ENCODE measurements at places on chromosomes 12 and 14.

GRCh38 chr12:93369505-93369904, 8.2 kb upstream of the NUDT4 start:
- no peak for DNase-seq

DNA sequence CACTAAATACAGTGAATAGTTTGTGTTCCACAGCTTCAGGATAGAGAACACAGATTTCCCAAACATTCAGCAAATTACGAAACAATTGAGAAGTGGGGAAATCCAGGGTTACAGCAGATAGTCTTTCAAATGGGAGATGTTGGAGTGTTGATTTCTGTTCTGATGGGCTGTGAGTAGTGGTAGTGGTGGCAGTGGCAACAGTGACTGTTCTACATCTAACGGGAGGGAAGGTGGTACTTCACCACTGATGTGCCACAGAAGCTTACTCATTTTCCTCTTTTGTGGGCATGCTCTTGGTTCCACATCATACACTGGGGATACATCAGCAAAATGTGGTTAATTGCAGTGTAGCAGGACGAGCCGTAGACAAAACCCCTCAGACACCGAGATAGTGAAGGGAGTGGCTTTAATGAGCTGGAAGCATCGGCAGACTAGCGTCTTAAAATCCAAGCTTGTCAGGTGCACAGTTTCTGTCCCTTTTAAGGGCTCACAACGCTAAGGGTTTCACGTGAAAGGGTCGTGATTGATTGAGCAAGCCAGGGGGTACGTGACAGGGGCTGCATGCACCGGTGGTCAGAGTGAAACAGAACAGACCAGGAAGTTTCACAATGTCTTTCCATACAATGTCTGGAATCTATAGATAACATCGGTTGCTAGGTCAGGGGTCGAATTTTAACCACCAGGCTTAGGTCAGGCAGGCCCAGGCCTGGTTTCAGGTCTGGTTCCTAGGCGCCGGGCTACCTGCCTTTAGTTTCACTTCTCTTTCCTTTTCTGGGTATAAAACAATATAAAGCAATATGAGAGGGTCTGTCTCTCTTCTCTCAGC, 330.6 kb upstream of the FBXO33 start:
- DNase-seq = no peak

DNA sequence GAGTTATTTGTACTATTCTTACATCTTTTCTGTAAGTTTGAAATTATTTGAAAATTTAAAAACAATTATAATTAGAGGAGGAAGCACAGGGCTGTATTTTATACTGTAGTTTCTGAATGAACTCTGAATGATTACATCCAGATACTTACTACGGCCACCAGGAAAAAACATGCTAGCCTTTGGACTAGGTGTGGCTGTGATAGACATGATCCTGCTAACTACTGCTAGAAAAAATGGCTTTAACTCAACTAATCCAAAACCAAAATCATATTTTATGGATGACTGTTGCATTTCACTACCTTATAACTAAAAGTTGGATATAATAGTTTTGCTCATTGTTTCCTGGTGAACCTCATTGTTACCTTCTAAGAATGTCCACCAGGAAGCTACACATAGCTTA, 15.1 kb upstream of the SLC25A3 start:
- DNase-seq = no peak

- DNase-seq = no peak
These were observed 54.5 kb downstream of the FLRT2 start for GRCh38 chr14:85584481-85584880.

DNA sequence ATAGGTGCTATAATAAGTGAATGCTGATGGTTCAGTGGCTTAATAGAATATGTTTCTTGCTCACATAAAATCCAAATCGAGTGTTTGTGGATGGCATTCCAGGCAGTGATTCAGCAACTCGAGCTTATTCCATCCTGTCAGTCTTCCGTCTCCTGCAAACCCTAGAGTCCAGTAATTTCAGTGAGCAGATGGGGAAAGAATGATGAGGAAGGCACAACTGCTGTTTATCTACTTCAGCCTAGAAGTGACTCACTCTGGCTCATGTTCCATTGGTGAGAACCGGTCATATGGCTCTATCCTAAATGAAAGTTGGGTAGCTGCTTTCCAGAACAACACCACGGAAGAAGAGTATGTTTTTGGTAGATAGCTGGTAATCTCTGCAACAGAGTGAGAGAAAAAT, 421.8 kb upstream of the PDE3A start:
- no peak for DNase-seq

DNA sequence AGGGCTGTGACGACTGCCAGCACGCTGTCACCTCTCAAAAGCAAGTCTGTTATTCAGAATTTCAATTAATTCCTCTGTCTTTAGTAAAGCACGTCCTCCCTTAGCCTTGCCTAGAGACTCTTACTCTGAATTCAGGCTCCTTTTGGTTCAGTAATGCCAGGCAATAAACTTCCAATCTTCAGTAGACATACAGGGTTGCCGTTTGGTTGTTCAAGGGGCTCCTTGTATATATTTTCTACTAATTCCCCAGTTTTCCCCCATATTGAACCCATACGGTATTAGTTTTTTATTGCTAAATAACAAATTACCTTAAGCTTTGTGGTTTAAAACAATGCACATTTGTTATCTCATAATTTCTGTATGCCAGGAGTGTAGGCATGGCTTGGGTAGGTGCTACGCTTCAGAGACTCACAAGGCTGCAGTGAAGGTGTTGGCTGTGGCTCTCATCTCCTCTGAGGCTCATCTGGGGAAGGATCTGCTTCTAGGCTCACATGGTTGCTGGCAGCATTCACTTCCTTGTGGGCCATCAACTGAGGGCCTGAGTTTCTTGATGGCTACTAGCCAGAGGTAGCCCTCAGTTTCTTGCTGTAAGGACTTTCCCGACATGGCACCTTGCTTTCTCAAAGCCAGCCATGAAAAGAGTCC, 7.3 kb upstream of the CLECL1 start:
- DNase-seq = no peak

- no peak for DNase-seq
These were observed 15.0 kb upstream of the LTBP2 start for GRCh38 chr14:74627076-74627475.

DNA sequence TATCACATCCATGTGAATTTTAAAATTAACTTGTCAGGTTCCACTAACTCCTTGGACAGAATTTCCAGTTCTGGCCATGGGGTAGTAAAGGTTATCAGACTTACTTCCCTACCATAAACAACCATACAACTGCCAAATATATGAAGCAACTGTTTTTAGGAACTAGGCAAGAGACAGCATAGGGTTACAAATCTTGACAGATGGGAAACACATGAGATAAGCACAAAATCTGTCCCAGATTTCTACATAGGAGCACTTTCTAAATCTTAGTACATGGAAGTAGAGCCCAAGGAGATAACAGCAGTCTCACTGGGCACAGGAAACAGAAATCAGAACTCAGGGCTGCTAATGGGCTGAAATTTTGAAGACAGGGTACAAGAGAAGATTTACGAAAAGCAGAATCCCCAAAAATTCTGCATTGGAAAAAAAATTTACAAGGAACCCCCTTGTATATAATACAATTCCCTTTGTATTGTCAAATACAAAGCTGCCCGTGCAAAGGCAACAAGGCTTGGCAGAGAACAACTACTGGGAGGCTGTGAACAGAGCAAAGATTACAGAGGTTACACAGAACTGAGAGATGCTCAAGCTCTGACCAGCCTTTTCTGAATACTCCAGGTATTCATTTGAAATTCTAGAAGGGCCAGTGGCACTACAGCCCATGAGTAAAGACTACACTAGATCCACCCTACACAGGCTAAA, 43.2 kb downstream of the GALNT4 start:
- no peak for DNase-seq

GRCh38 chr12:65822732-65823512, 1.4 kb upstream of the HMGA2 start:
- DNase-seq = no peak

- DNase-seq = no peak
These were observed 1758.1 kb upstream of the SEL1L start for GRCh38 chr14:83291714-83292113.

DNA sequence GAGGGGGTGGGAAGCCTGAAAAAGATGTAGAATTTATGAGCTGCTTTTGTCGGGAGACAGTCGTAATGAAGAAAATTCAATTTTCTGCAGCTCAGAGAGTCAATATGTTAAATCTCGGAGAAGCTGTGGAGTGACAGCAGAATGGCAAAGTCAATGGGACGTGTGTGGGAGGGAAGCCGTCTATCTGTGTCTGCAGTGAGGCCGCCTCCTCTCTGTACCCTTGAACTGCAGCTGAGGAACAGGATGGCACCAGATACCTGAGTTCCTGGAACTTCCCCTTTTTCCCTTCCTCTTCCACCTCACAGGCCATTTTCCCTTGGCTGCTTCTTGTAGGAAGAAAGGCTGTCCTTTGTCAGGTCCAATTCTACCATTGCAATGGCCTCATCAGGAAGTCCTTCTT, 9.3 kb upstream of the CALCOCO1 start:
- no peak for DNase-seq

- DNase-seq = no peak
These were observed 6.2 kb upstream of the TMCC3 start for GRCh38 chr12:94656556-94656955.

- no peak for DNase-seq
These were observed 60.5 kb downstream of the PRKAB1 start for GRCh38 chr12:119728444-119728745.

DNA sequence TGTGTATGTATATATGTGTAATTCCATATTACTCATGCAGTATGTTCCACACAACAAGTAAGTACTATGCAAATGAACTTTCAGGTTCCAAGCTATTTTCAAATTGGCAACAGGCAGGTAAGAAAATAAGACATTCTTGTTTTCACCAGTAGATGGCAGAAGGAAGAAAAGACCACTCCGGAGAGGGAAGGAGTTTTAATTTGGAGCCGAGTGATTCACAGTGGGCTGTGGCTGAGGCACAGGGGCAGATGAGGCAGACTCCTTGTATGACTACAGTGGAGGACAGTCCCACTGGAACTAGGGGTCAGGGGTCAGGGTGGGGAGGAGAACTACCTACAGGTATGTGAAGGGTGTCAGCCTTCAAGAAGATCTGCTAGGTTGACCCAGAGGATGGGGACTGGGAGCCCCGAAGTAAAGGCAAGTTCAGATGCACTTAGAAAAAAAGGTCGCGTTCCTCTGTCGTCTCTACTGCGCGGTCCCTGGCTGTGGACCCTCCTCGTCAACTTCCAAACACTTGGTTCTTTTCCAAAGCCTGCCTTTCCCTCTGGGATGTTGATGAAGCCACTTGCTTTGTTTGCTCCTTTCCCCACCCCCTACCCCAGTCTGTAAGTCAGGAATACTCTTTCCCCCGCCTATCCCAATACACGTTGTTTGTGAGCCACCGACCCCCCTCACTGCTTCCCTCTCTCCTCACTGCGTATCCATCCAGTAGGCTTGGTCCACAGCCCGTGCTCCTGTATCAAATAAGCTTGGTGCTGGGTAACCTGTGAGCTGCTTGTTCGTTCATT, 24.1 kb downstream of the DDX47 start:
- DNase-seq = peak; percentile 41

DNA sequence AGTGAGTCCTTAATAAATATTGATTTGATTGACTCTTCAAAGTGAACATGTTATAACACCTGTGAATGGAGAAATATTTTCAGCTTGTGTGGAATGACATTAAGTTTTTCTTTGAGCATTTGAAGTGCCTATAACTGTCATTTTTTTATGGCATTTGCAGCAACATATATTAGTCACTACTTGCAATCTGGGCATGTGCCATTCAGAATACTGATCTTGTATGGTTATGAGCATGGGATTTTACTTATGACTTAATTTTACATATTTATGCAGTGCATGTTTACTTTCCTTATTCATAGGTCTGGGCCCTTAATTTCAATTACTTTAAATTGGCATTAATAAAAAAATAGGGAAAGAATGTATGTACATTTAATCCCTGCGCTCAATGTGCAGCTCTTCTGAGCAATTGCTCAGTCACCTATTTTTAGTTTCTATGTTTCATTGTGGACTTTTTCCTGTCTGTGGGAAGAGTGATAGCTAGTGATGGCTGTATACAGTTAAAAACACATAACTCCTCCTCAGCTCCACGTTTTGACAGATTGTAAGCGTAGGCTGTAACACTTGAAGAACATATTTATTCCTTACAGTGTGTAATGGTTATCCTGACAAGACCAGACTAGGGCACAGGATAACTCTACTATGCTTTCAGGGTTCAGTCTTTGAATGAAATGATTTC, 339.6 kb downstream of the SNAPC1 start:
- DNase-seq = no peak

DNA sequence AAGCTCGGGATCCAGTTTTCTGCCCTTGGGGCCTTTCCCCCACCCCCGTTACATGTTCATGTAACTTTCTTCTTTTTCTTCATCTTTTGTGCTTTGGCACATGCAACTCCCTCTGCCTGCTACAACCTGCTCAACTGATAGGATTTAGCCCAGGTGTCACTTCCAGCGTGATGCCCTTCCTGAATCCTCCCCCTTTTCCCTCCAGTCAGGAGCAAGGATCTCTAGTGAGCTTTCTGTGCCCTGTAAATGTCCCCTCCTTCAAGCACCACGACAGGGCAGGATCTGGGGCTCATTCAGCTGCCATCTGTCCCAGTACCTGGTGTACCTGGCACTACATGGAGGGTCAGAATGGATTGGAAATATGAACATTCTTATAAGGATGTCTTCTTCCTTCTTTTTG, 15.3 kb downstream of the PELI2 start:
- no peak for DNase-seq

- DNase-seq = peak; percentile 75
These were observed 178.5 kb upstream of the OR4E1 start for GRCh38 chr14:21852061-21852664.

GRCh38 chr12:120157678-120158077, 36.8 kb downstream of the GCN1 start:
- no peak for DNase-seq

DNA sequence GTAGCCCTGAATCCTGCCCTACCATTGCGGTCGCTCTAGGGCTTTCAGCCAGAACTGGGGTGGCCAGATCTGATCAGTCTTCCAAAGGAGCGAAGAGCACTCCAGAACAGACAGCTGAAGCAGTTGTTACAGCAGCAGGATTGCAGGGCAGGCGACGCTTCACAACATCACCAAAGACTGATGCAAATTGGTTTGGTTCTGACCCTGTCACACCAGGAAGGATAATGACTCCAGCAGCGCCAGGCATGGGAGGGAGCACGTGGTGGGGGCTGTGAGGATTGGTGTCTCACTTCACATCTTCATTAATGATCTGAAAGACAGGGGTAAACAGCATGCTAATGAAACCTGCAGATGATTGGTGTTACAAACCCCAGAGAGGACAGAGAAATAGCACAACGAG, 30.6 kb upstream of the VSX2 start:
- DNase-seq = no peak

DNA sequence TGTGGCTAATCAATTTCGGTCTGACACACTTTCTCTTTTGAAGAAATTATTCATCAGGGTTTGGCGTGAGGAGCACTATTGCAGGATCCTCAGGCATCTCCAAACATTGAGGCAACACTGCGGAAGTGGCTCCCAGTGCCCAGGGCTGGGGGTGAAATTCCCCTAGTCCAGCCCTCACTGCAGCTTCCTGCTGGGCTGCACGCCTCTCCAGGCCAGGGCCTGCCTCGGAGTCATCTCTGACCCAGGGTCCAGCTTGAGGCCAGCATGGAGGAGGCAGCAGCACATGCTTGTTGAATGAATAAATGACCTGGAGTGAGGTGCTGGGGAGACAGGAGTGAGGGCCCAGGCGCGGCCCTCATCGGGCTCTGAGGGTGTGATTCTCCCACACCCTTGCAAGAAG, 36.0 kb upstream of the TDRD9 start:
- no peak for DNase-seq

Measured in stimulated activated CD4-positive, alpha-beta T cell treated with anti-CD3 and anti-CD28 coated beads, Interleukin-4, amount 100 ng/mL, for 1 hour (primary cell).